ENCODE measurements at places on chromosomes 1 and 21.
A peak's percentile ranks its signal among the peaks of the same experiment; 100 is the strongest.

DNA sequence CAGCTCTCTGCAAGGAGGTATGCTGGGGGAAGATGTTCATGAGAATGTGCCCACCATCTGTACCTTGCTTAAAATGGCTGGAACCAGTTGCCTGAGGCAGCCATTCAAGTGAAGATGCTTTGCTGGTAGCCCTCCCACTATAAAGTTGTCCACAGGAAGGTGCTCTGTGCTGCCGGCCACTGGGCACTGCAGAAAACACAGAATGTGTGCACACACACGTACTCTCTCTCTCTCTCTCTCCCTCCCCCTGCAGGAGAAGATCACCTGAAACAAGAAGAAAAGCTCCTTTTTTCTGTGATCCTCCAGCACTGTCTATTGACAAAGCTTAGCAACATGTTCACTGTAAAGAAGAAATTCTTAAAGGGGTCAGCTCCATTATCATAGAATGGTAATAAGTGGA is 134.8 kb downstream of the PIGK start:
- no peak for DNase-seq

GRCh38 chr1:154895798-154896197 is 25.7 kb upstream of the KCNN3 start:
- no peak for DNase-seq

- peak; percentile 37 for DNase-seq
Measured at GRCh38 chr1:46333300-46334029, 7.1 kb upstream of the NSUN4 start.

DNA sequence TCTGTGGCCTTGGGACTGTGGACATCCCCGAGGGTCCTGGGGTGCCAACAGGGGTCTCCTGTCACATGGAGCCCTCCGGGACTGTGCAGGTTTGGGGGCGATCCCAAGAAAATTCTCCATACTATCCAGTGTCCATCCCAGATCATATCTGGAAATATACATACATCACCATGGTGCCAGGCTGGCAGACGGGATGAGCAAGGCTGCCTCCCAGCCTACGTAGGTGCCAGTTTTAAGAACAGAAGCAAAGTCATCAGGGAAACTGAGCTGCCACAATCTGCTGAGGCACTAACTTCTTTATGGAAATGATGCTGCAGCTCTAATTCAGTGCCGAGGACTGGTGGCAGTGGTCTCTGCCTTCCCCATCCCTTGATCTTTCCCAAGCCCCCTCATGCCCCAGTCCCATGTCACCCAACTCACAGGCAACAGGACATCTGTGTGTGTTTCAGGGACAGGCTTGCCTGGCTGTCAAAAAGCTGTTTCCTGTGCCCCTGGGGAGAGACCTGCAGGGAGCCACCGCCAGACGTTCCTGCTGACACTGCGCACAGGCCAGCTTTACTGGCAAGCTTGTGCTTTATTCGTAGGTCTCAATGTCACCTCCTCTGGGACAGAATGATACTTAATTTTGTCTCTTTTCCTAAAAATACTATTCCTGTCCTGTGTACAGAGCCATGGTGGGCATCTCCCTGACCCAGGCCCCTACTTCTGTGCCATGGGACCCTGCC is 15.5 kb downstream of the TEX35 start:
- no peak for DNase-seq

DNA sequence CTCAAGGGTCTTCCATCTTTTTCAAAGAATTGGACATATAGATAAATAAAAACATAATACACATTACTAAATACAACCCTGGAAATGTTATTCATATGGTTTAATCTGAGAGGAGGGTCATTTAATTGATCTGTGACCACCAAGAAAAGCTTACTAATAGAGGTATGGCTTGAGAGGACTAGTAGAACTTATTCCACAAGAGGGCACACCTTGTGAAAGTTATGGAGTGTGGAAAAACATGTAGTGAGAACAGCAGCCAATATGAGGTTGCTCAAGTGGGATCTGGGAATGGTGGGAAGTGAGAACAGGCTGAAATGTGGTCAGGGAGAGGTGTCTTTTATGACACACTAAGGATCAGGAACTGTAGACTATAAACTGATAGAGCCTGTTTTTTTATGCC is 973.5 kb upstream of the B3GALT2 start:
- DNase-seq, result no peak

DNA sequence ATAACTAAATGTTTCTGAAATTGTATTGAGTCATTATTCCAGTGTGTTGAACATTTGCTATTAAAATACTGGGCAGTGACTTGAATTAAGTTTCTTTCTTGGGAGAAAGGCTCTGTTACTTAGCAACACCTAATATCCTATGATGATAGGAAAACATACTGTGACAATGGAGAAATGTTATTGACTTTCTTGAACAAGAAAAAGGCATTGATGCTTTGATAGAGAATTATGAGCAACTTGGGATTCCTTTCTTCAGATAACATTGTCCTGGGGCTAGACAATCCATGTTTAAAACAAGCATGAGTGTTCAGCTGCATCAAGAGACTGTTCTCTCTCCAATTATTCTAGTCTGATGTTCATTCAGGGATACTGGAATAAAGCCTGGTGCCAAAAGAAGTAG is 215.9 kb upstream of the L1TD1 start:
- no peak for DNase-seq

DNA sequence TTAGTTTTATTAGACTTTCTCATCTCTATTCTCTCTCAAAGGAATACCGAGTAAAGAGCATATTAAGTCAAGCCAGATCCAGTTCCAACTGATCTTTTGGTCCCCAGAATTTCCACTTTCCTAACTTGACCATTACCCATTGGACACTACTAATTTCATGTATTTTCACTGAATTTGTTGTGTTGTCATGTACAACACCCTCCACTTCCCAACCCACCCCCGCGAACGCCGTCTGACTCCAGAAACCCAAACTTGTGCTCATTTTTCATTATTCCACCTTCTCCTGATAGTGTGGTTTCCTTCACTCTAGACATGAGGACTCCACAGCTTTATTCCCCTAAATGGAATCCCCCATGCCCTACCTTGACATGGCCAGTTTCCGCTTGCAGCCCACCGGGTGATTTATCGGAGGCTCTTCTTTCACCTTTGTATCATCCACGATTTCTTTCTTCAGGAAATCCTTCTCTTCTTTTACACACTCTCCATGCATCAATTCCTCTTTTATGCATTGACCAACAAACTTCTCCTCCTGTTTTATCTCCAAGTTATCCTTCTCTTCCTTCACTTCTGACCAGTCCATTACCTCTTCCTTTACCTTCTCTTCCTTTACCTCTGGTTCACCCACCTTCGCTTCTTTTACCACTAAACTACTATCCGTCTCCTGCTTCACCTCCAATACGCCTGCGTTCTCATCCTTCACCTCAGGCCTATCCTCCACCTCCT is 805 bp downstream of the ZNHIT6 start:
- DNase-seq, result no peak

- DNase-seq, result no peak
Measured at GRCh38 chr1:54267815-54268761, 68.1 kb downstream of the MRPL37 start.

DNA sequence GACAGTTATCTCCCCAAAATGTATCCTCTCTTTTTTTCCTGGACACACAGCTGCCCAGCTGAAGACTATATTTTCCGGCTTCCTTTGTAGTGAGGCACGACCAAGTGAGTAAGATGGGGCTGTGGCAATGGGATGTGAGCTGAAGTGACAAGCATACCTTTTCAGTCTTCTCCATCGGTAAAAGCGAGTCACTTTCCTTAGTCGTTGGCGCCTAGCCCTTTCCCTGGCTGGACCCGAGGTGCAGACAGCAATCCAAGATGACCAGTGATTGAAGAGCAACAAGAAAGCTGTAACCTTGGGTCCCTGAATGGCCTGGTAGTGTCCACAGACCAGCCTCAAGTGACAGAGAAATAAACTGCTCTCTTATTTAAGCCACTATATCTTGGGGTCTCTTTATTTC is 155.2 kb downstream of the NR5A2 start:
- no peak for DNase-seq

- DNase-seq, result no peak
Measured at GRCh38 chr1:172951730-172952365, 98.9 kb downstream of the TNFSF18 start.

GRCh38 chr21:35721701-35722100 is 338.6 kb downstream of the SETD4 start:
- DNase-seq, result no peak

DNA sequence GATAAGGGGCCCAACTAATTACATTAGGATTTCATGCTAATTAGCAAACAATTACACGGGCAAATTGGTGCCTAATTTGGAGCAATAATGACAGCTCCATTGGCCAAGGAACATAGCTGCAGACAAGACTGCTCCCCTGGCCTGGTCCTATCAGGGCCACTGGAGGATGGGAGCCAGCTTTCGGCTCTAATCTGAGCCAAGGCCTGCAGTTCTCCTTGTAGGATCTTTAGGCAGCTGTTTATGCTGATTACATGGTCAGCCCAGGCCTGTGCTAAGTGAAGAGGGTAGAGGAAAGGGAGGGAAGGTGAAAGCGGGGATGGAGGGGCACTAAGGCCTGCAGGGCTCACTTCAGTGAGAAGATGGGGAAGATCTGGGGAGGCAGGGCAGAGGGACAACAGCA is 12.4 kb upstream of the ADGRB2 start:
- no peak for DNase-seq

DNA sequence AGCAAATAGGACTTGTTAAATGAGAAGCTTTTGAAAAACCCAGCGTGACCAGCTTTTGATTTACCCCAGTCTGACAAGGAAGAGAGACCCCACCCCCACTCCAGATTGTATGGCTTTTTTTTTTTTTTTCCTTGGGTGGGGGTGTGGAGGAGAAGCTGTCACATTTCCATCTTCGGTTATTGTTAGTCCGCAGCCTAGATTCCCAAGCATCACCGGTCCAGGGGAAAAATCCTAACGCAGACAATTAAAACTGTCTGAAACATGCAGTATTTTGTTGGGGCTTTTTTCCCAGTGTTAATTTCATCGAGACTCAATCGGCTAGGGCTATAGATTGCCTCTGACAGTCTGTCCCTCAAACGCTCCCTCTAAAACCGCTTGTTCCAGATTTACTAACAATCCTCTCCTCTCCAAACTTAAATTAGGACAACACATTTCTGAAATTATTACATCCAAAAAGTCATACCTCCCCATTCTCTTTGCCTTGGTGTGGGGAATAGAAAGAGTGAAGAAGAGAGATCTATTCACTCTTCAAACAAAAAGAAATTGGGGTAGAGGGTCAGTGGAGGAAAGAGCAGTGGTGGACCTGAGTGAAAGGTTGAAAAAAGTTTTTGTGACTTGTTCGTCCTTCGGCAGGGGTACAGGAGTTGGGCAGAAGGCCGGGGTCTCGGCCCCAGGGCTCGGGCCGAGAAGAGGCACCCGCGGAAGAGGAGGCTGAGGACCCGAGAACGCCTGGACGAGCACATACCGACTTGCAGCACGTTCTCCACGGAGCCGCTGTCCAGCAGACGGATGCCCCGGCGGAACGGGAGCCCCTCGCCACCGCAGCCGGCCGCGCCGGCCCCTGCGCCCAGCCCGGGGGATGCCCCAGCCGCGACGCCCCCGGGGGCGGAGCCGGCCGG is 1.1 kb downstream of the ZSWIM5 start:
- no peak for DNase-seq

DNA sequence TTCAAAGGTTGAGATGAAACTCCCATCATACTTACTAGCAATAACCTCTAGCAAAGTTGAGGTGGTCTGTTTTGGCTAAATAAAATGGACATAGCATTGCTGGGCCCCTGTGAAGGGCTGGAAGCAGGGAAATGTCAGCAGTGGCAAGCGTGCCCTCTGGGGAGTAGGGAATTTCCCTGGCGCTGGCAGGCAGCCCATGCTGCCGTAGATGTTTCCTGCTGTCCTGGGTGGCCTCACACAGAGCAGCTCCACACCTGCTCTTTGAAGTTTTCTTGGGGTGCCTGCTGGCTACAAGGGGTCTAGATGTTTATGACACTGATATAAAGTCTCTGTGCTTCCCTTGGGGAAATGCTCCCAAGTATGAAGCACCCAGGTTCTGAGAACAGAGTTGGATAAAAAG is 30.2 kb downstream of the ADARB1 start:
- no peak for DNase-seq

Measured in kidney capillary endothelial cell (primary cell).